ENCODE measurements at places on chromosomes 11 and 22. TPM values are rescaled to one million over a fixed set of nuclear protein-coding genes. Genes with fewer than 3 reads are reported as not detected.

DNA sequence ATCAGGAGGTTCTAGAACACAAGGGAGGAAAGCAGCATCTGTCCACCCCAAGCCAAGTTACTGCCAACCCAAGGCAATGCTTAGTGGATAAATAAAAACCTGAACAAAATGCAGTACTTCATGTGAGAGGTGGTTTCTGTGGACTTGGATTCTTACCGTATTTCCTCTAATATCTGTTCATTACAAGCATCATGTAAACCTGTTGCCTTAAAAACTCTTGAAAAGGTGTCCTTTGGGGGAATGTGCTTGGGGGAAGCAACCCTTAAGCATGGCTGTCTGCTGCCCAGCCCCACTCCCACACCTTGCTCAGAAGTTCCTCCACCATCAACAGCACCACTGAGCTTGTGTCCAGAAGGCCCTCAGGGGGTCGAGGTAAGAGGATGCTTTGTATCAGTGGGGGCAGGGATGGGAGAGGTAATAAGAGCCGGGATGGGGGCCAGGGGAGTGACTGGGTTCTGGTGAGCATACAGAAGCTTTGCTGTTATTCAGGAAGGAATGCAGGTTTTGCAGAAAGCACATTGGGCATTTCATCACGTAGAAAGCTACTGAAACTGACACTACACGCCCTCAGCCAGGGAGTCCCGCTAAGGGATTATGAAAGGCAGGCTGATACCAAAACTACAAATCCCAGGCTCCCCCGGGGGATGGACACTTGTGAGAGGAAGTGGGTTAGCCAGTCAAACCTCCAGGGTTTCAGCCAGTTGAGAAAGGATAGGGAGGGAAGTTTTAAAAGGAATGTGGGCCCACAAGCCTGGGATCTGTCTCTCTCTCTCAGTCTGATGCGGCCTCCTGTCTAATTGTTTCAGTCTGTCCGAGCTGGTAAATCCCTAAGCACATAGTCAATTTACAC lies 52.0 kb downstream of the KCNJ1 start:
- peak; percentile 79 for DNase-seq

- DNase-seq = no peak
Observed at GRCh38 chr11:120194166-120194565, 16.7 kb upstream of the OAF start.

- DNase-seq = no peak
Observed at GRCh38 chr11:101446726-101447125, 137.1 kb downstream of the TRPC6 start.

DNA sequence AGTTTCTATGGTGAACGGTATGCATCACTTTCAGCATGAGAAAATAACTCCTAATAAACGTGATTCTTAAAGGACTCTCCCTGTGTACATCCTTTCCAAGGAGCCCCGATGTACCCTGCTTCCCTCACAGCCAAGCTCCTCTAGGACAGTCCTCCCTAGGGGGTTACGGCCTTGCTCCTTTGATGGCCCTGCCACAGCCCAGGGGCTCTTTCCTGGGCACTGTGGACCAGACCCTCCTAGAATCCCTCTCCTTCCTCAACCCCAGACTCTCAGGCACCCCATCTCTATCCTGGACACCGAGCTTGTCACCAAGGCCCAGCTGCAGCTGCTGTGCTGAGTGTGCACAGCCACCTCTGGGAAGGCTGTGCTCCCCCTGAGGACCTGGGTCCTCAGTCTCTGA lies 3.9 kb upstream of the SAMM50 start:
- no peak for DNase-seq

Gene TCF20
- total RNA-seq = 13.9 TPM

DNA sequence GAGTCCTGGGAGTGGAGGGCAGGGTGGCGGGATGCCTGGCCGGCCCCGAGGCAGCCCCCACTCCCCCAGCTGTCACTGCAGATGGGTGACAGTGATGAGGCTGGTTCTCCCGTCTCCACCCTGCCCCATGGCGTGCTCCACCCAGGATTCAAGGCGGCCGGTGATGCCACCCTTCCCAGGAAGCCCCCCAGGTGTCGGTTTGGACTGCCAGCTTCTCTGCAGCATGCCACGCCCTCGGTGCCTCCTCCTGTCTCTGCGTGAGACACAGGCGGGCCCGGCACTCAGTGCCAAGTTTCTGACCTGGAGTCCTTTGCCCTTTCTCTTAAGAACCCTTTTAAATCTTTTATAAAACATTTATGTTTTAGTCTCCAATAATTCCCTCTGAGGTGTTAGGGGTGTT lies 71.5 kb downstream of the MPPED1 start:
- no peak for DNase-seq

GRCh38 chr11:85810871-85811611 lies at the start of gene SYTL2:
Gene SYTL2 (minus strand): TSS chr11:85811141. CDS start chr11:85757725, 53,416 bp downstream.
- peak; percentile 72 for DNase-seq

- DNase-seq = no peak
Observed at GRCh38 chr11:47944632-47945031, 35.7 kb upstream of the PTPRJ start.

- no peak for DNase-seq
Observed at GRCh38 chr22:31099386-31099785, 8.0 kb downstream of the SELENOM start.
